ENCODE measurements at places on chromosomes 7 and 10.
A peak's percentile ranks its signal among the peaks of the same experiment; 100 is the strongest.

GRCh38 chr10:7756360-7756992 is 31.3 kb downstream of the KIN start:
- no peak for DNase-seq

GRCh38 chr10:23613900-23614299 is 175.0 kb downstream of the OTUD1 start:
- DNase-seq, result no peak

DNA sequence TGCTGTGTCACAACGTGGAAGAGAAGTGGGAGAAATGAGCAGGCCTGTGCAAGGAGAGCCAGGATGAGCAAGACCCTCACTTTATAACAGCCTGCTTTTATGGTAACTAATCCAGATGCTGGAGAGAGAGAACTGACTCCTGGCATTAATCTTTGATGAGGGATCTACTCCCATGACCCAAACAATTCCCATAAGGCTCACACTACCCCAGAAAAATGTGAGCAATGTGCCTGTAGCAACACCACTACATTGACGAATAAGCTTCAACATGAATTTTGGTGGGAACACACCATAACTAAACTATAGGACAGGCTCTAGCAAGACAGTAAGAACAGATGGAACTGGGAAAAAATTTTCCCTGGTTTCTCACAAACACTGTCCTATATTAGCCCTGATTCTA is 173.6 kb upstream of the PRSS58 start:
- no peak for DNase-seq

DNA sequence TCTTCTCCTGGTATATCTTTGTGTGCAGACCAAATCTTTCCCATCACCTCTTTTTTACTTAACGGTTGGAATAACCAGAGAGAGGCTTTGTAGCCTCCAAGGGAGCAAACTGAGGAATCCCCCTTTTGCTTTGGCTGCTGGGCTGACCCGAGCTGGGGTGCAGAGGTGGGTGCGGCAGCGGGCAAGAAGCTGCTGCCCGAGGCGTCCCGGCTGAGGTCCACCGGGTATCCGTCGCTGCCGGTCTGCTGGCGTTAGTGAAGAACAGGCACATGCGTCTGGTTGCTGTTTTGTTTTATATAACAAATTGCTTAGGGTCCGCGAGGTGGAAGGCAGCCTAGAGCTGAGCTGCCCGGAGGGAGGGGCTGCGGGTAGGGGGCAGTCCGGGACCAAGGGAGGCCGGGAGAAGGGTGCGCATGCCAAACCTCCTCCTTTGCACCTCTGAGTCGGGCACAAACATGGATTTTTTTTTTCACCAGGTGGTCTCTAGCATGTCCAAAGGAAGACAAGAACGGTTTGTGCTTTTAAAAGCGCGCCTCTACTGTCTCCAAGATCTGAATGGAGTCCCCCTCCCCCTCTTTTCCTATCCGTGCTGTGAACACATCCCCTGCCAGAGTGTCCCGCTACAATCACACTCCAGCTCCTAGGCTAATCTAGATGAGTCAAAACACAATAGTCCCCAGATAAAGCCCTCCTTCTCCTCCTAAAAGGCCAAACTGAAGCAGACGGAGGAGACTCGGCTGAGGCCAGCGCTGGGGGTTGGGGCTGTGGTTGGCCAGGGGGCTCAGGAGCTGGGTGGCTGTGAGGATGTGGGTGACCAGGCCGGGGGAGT is 6.8 kb upstream of the GATA3 start:
- no peak for DNase-seq

GRCh38 chr7:102096706-102097427 is 189.8 kb upstream of the SH2B2 start:
- no peak for DNase-seq

GRCh38 chr7:40077849-40078248 is 56.6 kb downstream of the MPLKIP start:
- no peak for DNase-seq

GRCh38 chr7:139016931-139017511 is 18.8 kb downstream of the ZC3HAV1L start:
- peak; percentile 51 for DNase-seq

- DNase-seq, result no peak
Observed at GRCh38 chr7:142432377-142432776, 174.5 kb upstream of the PRSS58 start.

GRCh38 chr10:50511492-50512213 is 112.1 kb downstream of the SGMS1 start:
- DNase-seq, result no peak

GRCh38 chr7:155652156-155653114 is 8.0 kb downstream of the RBM33 start:
- DNase-seq, result no peak

DNA sequence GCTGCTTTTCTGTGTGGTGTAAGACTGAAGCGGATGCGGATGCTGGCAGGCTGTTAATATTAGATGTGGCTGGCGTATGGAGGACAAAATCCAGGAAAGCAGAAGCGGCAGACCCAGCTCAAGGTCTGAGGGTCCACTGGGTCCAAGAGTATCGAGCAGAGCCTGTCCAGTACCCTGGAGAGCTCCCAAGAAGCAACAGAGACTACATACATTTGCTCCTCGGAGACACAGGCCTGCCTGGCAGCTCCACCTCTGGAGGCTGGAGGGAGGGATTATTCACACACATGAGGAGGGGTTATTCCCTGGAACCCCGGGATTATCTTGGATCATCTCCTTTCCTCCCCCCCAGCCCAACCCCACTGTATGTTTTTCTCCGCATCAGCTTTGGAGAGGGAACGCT is 31.3 kb upstream of the LOXL4 start:
- no peak for DNase-seq

Data from glomerular endothelial cell (primary cell).